Activated CD4-positive, alpha-beta T cell treated with anti-CD3 and anti-CD28 coated beads, Interleukin-2, Interleukin-4, amounts not matched to agents 100 ng/mL and 50 ng/mL, durations not matched to agents 16 hours and 8 hours (primary cell): ENCODE measurements at places on chromosomes 3 and 15.

- no peak for DNase-seq
Observed at GRCh38 chr3:142849148-142849547, 39.7 kb downstream of the PCOLCE2 start.

DNA sequence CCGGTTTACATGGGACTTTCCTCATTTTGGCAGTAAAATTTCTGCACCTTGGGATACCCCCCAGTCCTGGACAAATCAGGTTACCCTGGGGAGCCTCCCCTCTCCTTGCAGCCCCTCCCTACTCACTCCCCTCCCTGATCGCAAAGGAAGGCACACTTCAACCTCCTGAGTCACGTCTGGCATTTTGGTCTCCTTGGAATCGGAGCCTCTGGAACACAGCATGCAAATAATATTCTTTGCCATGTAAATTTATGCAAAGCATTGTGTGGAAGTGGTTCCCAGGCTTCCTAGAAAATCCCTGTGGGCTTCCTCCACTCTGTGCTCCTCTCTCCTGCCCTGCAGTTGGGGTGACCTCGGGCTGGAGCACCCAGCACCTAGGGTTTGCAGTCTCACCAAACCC lies 11.6 kb downstream of the SCN5A start:
- no peak for DNase-seq

- peak; percentile 31 for DNase-seq
Observed at GRCh38 chr3:56826831-56827722, 25.3 kb upstream of the ARHGEF3 start.

DNA sequence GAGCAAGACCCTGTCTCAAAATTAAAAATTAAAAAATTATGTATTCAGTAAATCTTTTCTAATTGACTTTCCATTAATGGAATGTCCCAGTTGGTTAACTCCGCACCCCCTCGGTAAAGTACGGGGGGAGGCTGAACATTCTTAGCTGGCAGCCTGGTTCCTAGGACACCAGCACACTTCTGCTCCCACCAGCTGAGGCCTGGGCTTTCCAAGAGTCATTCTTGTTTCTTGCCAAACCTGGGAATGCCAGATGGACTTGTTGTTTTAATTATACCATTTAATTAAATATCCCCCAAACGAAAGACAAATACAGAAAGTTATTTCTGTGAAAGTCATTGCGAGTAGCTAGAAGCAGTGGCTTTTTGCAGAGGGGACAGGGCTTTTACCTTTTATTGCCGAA lies 179.4 kb downstream of the VGLL4 start:
- no peak for DNase-seq

GRCh38 chr3:188993181-188993580 lies 178.6 kb upstream of the TPRG1 start:
- DNase-seq, result no peak
